ENCODE measurements at places on chromosomes 4 and X.

DNA sequence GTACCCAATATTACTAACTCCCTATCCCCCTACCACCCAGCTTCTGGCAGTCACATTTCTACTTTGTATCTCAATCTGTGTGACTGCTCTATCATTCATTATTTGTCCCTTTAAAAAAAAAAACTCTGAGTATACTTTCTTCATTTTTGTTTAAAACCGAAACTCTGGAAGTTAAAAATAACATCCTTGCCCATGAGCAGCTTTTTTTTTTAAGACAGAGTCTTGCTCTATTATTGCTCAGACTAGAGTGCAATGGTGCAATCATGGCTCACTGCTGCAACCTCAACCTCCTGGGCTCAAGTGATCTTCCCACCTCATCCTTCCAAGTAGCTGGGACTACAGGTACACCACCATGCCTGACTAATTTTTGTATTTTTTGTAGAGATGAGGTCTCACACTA lies 15.8 kb downstream of the UBE2K start:
- peaks cover 65% of the 10 kb centered on the region for H3K4me1 ChIP-seq
- H3K27ac ChIP-seq: peak overlapping the region; percentile 35
- H3K4me3 ChIP-seq: no peak overlapping the region
- no peaks in the 10 kb centered on the region for H3K27me3 ChIP-seq
- no peak for DNase-seq

GRCh38 chrX:23292354-23292987 lies 42.2 kb upstream of the PTCHD1 start:
- no peaks in the 10 kb centered on the region for H3K4me1 ChIP-seq
- no peaks in the 10 kb centered on the region for H3K27me3 ChIP-seq
- no peak overlapping the region for H3K27ac ChIP-seq
- DNase-seq: no peak

GRCh38 chrX:21986596-21986995 lies 45.5 kb upstream of the PHEX start:
- H3K4me3 ChIP-seq: no peak overlapping the region
- no peak overlapping the region for H3K27ac ChIP-seq
- no peaks in the 10 kb centered on the region for H3K27me3 ChIP-seq
- peaks cover 27% of the 10 kb centered on the region for H3K36me3 ChIP-seq
- DNase-seq: no peak
- H3K4me1 ChIP-seq: no peaks in the 10 kb centered on the region

- H3K27ac ChIP-seq: peak overlapping the region; percentile 65
- H3K4me1 ChIP-seq: peaks cover 33% of the 10 kb centered on the region
- H3K27me3 ChIP-seq: no peaks in the 10 kb centered on the region
- H3K4me3 ChIP-seq: peak overlapping the region; percentile 37
- no peak for DNase-seq
Measured at GRCh38 chr4:1219566-1219950, 29.4 kb downstream of the CTBP1 start.
